ENCODE measurements at places on chromosomes 4 and X. TPM values are rescaled to one million over a fixed set of nuclear protein-coding genes. Genes with fewer than 3 reads are reported as not detected.

- DNase-seq = no peak
Measured at GRCh38 chr4:7173841-7174449, 18.4 kb upstream of the SORCS2 start.

DNA sequence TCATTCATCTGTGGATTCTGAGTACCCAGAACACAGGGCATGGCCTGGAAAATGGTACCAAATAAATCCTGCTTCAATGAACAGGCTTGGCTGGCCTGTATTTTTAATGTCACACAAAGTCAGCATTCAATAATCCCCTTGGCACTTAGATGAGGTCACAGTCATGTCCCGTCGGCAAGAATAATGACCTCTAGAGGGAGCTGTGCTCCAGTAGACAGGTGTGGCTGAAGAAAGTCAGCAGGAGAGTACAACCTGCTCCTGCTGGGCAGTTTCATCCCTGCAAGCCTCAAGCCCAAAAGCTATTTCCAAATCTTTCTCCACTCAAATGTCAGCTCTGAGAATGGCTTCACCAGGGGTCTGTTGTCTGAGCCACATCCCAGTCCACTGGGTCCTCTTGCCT lies 404.0 kb upstream of the F9 start:
- peak; percentile 12 for DNase-seq

Gene FRMD7
- total RNA-seq = not detected

DNA sequence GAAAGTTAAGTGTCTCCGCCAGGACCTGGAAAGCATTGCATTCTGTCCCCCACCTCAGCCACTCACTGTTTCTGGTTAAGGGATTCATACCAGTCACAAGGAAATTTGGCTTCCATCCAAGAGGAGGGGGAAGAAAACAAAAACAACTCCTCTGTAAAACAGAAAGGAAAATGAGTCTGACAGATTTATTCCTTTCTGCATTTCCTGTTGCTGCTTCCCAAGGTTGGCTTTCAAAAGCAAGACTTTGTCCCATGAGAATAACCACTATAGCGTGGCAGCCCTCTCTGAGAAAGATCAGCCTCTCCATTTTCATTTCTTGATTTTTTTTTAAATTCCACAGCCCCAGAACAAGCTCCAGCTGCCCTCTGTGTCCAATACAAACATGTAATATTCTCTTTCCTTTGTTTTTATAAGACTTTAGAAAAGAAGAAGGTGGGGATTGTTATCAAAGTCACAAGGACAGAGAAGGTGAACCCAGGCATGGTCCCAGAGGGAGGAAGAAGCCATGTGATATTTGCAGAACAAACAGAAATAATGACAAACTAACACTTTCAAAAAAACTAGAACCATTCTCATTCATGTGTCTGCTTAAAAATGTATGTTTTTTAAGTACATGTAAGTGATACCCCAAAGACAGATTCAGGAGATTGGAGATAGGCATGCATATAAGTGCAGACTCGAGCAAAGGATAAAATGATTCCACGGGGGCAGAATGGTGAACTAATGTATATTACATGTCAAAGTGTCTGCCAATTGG lies 90.7 kb upstream of the DCLK2 start:
- DNase-seq = no peak

- no peak for DNase-seq
Measured at GRCh38 chr4:92477298-92477697, 173.5 kb downstream of the GRID2 start.

GRCh38 chr4:836750-837301 lies 10.9 kb upstream of the CPLX1 start:
- peak; percentile 22 for DNase-seq

- no peak for DNase-seq
Measured at GRCh38 chrX:73876911-73877310, 313.9 kb downstream of the CHIC1 start.

GRCh38 chr4:13541720-13542576 lies 2.4 kb downstream of the NKX3-2 start:
- no peak for DNase-seq

GRCh38 chr4:168849030-168849675 lies 160.9 kb downstream of the CBR4 start:
- no peak for DNase-seq

GRCh38 chr4:83558680-83559079 lies 22.8 kb downstream of the GPAT3 start:
- no peak for DNase-seq

GRCh38 chr4:40828661-40829060 lies 78.9 kb downstream of the NSUN7 start:
- no peak for DNase-seq

Gene GRPR
- not detected for total RNA-seq

Gene RBM46
- not detected for total RNA-seq

DNA sequence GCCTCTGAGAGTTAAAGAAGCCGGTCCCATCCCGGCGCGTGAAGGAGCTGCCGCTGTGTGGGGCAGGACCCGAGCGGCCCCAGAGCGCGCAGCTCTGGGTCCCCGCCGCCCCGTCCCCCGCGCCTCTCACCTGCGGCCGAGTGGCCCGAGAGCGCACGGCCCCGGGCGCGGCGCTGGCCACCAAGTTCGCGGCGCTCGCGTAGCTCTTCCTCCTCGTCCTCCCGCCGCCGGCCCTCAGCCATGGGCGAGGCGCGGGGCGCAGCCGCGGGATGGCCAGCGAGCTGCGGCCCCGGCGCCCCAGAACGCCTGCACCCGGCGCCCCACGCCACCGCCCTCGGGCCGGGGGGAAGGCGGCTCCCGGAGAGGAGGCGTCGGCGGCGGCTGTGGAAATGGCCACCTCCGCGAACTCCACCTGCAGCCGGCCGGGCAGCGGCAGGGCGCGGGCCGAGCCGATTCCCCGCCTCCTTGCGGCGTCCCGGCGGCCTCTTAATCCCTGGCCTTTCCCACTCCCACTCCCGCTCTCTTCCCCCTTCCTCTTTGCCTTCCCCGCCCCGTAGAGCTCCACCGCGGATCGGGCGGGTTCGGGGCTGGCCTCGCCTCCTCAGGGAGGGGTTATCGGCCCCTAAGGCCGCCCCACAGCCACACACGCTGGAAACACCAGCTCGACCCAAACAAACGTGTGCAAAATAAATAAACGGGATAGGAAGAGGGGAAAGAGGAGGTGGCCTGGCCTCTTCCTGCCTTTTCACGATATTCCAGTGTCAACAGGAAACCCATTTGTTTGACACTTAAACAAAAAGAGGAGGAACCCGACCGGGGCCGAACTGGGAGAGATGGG lies at the start of gene SH3D19:
Gene SH3D19, minus strand, starts transcription at position 495 of the 838 bp plus-strand sequence. Its CDS starts 253 bp downstream, at position 242.
- peak; percentile 99 for DNase-seq

Gene MAGEA8
- total RNA-seq = not detected
